Foreskin melanocyte (primary cell): ENCODE measurements at places on chromosomes 11 and 22.

- no peak for DNase-seq
These were observed 14.3 kb downstream of the DGKZ start for GRCh38 chr11:46361283-46362155.

DNA sequence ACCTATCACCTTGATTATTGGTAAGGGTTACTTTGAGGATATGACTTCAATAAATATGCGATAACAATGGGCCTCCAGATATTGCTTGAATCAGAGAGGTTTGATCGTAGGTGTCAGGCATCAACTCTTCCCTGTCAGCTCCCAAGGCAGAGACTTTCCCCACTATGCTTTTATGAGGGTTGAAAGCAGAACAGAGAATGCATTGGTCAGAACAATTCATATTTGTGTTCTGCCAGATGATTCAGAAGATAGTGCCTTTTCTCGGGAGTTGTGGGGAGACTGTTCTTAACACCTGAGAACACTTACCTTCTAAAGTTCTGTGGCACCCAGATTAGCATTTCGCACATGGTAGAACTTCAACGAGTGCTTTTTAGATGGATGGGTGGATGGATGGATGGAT is 386.3 kb upstream of the CADM1 start:
- no peak for DNase-seq

- no peak for DNase-seq
These were observed 291.5 kb downstream of the SWAP70 start for GRCh38 chr11:9955391-9955790.

GRCh38 chr11:134560566-134561330 is 148.7 kb upstream of the B3GAT1 start:
- DNase-seq, result no peak

GRCh38 chr11:15830741-15831428 is 525.5 kb downstream of the SOX6 start:
- no peak for DNase-seq
